GM12878 (cell line): ENCODE measurements at places on chromosomes 6 and 20.
A peak's percentile ranks its signal among the peaks of the same experiment; 100 is the strongest.

GRCh38 chr20:45972500-45973183, 639 bp upstream of the ZNF335 start:
- peak overlapping the region; percentile 79 for H3K4me3 ChIP-seq
- H3K27ac ChIP-seq, result peak overlapping the region; percentile 97
- H3K36me3 ChIP-seq, result peaks cover 8% of the 10 kb centered on the region

DNA sequence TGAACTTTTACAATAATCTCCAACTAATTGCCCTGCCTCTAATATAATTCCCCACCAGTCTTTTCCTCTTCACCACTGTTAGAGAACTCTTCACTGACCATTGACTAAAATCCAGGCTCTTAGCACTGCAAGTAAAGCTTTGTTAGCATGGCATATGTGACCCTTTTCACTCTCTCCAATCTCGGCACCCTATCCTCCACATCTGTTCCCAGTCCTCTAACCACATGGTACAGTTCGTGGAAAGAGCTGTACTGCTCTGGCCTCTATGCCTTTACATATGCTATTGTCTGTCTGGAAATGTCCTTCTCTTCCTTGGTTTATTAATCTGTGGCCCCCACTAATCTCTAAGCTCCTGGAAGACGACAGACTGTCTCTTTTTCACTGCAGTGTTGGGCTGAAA, 63.0 kb upstream of the EIF2S2 start:
- no peaks in the 10 kb centered on the region for H3K4me1 ChIP-seq
- H3K36me3 ChIP-seq, result no peaks in the 10 kb centered on the region
- H3K27ac ChIP-seq, result no peak overlapping the region
- DNase-seq, result no peak

DNA sequence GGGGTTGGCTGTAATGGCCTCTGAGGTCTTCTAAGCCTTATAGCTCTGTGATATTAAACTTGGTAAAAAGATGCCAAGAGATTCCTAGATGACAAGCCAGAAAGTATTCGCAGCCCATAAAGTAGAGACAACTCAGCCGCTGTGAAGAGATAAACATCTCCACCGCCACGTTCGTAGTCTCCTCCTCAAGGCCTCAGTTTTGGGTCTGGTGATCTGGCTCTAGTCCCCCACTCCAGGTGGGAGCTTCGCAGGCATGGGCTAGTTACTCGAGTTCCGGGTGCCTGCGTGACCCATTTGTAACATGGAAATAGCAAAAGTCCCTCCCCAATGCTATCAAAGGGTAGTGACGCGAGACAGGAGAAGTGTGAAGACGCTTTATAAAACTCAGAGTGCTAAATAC, 28.3 kb upstream of the AFDN start:
- H3K27me3 ChIP-seq, result peaks cover 7% of the 10 kb centered on the region
- H3K4me1 ChIP-seq, result no peaks in the 10 kb centered on the region
- no peak for DNase-seq
- H3K4me3 ChIP-seq, result no peak overlapping the region
- no peak overlapping the region for H3K27ac ChIP-seq

- H3K27ac ChIP-seq, result peak overlapping the region; percentile 54
- no peak for DNase-seq
- peaks cover 46% of the 10 kb centered on the region for H3K4me1 ChIP-seq
Measured at GRCh38 chr6:149212206-149212605, 105.3 kb upstream of the TAB2 start.

GRCh38 chr6:155510879-155511278, 55.2 kb upstream of the NOX3 start:
- no peak for DNase-seq
- no peak overlapping the region for H3K4me3 ChIP-seq
- H3K27me3 ChIP-seq, result no peaks in the 10 kb centered on the region
- no peak overlapping the region for H3K27ac ChIP-seq
- H3K36me3 ChIP-seq, result no peaks in the 10 kb centered on the region

DNA sequence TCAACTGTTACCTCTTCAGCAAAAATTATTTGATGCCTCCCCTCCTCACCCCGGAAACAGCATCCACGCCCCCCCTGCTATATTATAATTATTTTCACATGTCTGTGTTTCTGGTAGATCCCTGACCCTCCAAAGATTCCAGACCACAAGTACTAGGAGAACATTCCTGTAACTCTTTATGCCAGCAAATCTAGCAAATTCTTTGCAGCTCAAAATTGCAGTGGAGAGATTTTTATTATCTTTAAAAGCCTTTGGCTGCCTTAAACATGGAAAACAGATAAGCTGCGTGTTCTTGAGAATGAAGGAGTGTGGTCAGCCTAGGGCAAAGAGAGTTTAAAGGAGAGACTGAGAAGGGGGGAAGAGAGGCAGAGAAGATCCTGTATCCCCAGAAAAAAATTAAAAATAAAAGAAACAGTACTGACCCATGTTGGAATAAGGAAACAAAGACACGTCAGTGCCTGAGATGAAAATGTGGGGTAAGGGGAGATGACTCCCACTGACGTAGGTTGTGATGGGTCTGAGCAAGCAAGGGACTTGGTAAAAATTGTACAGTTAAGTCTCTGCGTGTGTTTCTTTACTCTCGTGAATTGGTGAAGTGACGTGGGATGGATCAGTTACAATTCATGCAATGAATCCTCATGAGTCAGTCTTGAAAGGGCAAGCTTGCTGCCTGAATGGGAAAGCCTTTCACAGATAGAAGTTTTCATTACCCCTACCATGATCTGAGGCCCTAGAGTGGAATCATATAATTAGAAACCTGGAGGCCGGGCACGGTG, 8.3 kb downstream of the ID4 start:
- no peaks in the 10 kb centered on the region for H3K4me1 ChIP-seq
- H3K36me3 ChIP-seq, result no peaks in the 10 kb centered on the region
- no peaks in the 10 kb centered on the region for H3K27me3 ChIP-seq
- DNase-seq, result no peak
- no peak overlapping the region for H3K27ac ChIP-seq

- H3K27ac ChIP-seq, result no peak overlapping the region
- no peaks in the 10 kb centered on the region for H3K27me3 ChIP-seq
- H3K4me3 ChIP-seq, result no peak overlapping the region
- no peaks in the 10 kb centered on the region for H3K36me3 ChIP-seq
- no peak for DNase-seq
Measured at GRCh38 chr6:108441141-108441540, 119.6 kb upstream of the FOXO3 start.

GRCh38 chr20:56151834-56152233, 96.7 kb upstream of the MC3R start:
- H3K27me3 ChIP-seq, result no peaks in the 10 kb centered on the region
- H3K27ac ChIP-seq, result no peak overlapping the region
- H3K4me1 ChIP-seq, result no peaks in the 10 kb centered on the region
- H3K36me3 ChIP-seq, result no peaks in the 10 kb centered on the region
- H3K4me3 ChIP-seq, result no peak overlapping the region
- no peak for DNase-seq

- no peaks in the 10 kb centered on the region for H3K4me1 ChIP-seq
- no peak overlapping the region for H3K4me3 ChIP-seq
- no peaks in the 10 kb centered on the region for H3K36me3 ChIP-seq
- H3K27me3 ChIP-seq, result no peaks in the 10 kb centered on the region
- H3K27ac ChIP-seq, result no peak overlapping the region
- DNase-seq, result no peak
Measured at GRCh38 chr6:45027126-45027525, 301.0 kb upstream of the RUNX2 start.

DNA sequence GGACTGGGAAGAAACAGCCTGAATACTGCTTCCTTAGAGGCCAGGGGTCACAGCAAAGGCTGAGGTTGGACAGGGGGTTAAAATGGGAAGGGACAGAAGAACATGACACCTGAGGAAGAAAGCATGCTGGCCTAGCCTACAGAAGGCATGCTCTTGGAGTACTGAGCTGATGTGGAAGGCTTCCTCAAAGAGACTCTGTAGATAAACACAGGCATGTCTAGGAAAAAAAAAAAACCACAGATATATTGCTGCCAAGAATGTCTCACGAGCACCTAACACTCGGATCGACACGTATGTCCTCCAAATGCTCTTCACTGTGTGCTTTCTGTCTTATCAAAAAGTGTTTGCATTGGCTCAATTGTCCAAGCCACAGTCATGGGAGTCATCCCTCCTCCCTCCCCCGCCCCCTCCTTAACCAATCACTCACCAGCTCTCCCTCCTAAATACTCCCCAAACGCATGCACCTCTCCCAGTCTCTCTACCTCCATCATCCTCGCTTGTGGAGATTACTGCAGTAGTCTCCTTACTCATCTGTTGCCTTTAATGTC, 101.1 kb upstream of the LRFN2 start:
- H3K4me3 ChIP-seq, result no peak overlapping the region
- no peaks in the 10 kb centered on the region for H3K27me3 ChIP-seq
- no peaks in the 10 kb centered on the region for H3K4me1 ChIP-seq
- no peak overlapping the region for H3K27ac ChIP-seq
- no peaks in the 10 kb centered on the region for H3K36me3 ChIP-seq

DNA sequence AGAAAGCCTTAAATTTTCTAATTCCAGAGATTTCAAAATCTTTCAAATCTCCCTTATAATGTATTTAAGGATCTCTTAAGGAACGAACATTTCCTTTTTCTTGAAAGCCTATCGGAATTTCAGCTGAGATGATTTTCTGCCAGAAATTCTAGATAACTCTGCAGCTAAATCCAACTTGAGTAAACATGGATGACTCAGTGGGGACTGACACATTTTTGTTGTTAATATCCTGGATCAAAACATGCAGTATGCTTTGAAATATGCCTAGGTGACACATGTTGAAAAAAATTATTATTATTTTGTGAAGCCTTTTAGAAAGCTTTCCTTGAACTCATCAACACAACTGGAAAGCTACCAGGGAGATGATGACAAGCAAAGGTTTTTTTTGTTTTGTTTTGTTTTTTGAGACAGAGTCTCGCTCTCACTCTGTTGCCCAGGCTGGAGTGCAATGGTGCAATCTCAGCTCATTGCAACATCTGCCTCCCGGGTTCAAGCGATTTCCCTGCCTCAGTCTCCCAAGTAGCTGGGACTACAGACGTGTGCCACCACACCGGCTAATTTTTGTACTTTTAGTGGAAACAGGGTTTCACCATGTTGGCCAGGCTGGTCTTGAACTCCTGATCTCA, 140.1 kb upstream of the SNX9 start:
- DNase-seq, result no peak
- no peaks in the 10 kb centered on the region for H3K27me3 ChIP-seq
- no peaks in the 10 kb centered on the region for H3K36me3 ChIP-seq
- no peaks in the 10 kb centered on the region for H3K4me1 ChIP-seq
- no peak overlapping the region for H3K4me3 ChIP-seq

GRCh38 chr20:2172305-2173175, 70.9 kb downstream of the STK35 start:
- no peak overlapping the region for H3K27ac ChIP-seq
- H3K27me3 ChIP-seq, result no peaks in the 10 kb centered on the region
- H3K4me1 ChIP-seq, result no peaks in the 10 kb centered on the region
- peak; percentile 1 for DNase-seq
- no peaks in the 10 kb centered on the region for H3K36me3 ChIP-seq

DNA sequence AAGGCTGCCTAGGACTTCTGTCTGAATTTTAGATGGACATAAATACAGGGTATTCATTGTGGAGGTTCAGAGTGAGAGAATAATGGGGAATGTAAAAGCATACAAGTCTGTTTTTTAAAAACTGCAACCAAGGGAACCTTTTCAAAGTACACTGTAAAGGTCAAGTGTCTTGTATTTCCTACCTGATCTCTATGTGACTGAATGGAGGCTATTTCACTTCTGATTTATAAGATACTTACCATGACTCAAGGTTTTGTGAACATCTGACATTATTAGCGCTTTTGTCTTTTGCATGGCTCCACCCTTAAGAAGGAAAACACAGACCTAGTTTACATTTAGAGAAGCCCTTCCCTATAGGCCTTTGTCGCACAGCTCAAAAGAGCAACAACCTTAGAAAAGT, 126.5 kb downstream of the ZFAND3 start:
- DNase-seq, result no peak
- H3K4me1 ChIP-seq, result peaks cover 17% of the 10 kb centered on the region
- no peaks in the 10 kb centered on the region for H3K27me3 ChIP-seq
- H3K36me3 ChIP-seq, result no peaks in the 10 kb centered on the region
- no peak overlapping the region for H3K27ac ChIP-seq
- H3K4me3 ChIP-seq, result no peak overlapping the region

DNA sequence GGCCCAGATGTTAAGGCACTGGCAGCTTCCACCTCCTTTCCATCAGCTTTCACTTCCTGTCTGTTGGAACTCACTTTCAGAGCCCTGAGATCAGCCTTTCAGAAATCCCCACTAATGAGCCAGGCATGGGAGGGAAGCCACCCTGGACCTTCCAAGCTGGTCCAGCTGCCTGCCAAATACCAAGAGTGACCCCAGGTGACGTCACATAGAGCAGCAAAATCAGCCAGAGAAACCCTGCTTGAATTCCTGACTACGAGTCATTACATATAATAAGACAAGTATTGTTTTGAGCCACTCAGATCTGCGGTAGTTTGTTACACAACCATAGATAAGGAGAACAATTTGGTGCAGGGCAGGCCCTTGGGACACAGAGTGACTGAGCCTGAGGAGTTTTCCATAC, 556.0 kb upstream of the JAG1 start:
- H3K4me3 ChIP-seq, result no peak overlapping the region
- H3K36me3 ChIP-seq, result no peaks in the 10 kb centered on the region
- H3K27ac ChIP-seq, result no peak overlapping the region
- no peak for DNase-seq

- H3K27ac ChIP-seq, result no peak overlapping the region
- no peak overlapping the region for H3K4me3 ChIP-seq
- DNase-seq, result no peak
Measured at GRCh38 chr6:1591243-1591642, 18.5 kb upstream of the FOXC1 start.

- H3K4me3 ChIP-seq, result no peak overlapping the region
- peaks cover 9% of the 10 kb centered on the region; the same call in 1 of the 2 replicates for H3K36me3 ChIP-seq
- no peaks in the 10 kb centered on the region for H3K27me3 ChIP-seq
- no peaks in the 10 kb centered on the region for H3K4me1 ChIP-seq
Measured at GRCh38 chr6:29951882-29952281, 9.6 kb downstream of the HLA-A start.

DNA sequence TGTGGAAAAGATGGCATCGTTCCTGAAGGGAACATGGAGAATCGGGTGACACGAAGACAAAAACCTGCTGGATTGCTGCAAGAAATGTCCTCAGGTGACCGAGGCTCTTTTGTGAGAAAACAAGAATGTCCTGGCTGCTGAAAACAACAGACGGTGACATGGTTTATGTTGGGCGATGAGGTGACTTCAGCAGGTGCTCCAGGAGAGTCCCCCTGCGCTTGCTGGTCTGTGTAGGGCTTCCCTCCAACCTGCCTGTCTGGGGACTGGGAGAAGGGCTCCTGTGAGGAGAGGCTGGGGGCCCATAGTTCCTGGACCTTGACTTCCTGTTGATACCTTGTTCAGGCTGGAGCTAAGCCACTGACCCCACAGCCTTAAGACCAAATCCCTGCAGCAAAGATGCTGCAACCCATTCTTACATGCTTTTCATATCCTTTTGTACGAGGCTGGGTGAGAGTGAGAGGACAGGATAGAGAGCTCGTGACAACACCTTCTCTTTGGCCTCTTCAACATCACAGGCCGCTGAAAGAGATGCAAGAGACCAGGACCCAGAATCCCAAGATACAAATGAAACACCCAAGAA, 134.8 kb downstream of the CD83 start:
- H3K4me1 ChIP-seq, result peaks cover 9% of the 10 kb centered on the region
- no peak overlapping the region for H3K27ac ChIP-seq
- DNase-seq, result no peak
- no peaks in the 10 kb centered on the region for H3K27me3 ChIP-seq
- H3K36me3 ChIP-seq, result no peaks in the 10 kb centered on the region
- H3K4me3 ChIP-seq, result no peak overlapping the region

- no peaks in the 10 kb centered on the region for H3K36me3 ChIP-seq
- H3K4me1 ChIP-seq, result no peaks in the 10 kb centered on the region
- no peak overlapping the region for H3K27ac ChIP-seq
- no peak for DNase-seq
Measured at GRCh38 chr6:131400054-131400778, 172.8 kb upstream of the ARG1 start.

GRCh38 chr6:152078804-152079203, 271.3 kb downstream of the ESR1 start:
- no peaks in the 10 kb centered on the region for H3K27me3 ChIP-seq
- H3K4me3 ChIP-seq, result no peak overlapping the region
- DNase-seq, result no peak
- H3K4me1 ChIP-seq, result no peaks in the 10 kb centered on the region
- H3K27ac ChIP-seq, result no peak overlapping the region
